NCI-H1930 (cell line): ENCODE measurements at places on chromosomes 16 and 17.

DNA sequence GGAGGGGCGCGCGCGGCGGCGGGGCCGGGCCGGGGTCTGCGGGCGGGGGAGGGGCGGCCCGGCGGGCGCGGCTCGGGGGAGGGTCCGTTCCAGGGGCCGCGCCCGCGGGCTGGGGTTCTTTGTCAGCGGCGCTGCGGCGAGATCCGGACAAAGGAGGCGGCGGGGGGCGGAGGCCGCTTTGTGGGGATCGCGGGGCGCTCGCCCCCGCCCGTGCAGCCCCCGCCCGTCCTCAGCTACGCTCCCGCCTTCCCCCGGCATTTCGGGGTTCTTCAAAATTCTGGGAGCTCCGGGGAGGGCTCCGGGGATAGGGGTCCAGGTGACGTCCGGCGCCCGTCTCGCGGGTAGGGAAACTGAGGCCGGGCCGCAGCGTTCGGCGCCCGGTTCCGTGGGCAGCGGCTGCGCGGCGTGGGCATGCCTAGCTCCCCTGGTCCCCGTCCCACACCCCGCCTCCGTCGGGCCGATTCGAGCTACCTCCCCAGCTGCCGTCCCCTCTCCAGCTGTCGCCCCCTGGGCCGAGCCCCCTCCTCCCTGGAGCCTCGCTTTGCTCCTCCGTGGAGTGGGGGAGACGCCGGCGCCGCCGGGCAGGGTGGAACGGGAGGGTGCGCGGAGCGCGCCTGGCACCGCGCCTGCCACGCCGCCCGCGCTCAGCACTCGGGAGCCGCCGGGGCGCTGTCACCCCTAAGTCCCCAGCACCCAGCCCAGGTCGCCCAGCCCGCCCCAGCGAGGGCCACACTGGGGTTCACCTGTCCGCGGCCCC, 546 bp downstream of the SNN start:
- no peak for DNase-seq

- peak; percentile 88 for DNase-seq
Measured at GRCh38 chr16:68520649-68521086, 18.4 kb upstream of the ZFP90 start.

DNA sequence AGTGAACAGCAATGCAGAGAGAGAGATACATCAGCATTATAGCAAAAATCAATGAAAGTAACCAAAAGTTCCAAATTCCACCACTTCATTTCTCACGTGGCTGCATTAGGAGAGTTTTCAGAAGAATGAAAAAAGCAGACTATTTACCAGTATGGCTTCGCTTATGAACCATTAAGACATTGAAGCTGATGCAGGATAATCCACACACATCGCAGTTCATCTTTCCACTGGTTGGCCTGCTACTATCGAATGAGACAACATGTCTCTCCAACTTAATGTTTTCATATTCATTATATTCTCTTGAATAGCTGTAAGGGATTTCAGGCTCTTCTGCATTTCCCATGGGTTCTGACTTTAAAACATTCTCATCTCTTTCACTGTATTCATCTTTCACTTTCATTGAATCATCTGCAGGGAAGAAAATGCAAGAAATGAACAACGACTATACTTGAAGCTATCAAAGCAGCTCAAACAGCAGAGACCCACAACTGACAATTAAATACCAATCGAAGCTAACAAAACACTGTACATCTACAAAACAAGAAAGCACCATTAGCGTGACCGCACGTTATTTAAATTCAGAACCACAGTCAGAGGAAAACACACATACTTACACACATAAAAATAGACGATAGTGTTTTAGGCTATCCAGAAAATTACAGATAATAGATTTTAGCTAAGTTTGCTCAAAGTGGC, 54.9 kb downstream of the GRB7 start:
- DNase-seq, result no peak

GRCh38 chr17:55774846-55775271, 24.0 kb downstream of the PCTP start:
- no peak for DNase-seq

DNA sequence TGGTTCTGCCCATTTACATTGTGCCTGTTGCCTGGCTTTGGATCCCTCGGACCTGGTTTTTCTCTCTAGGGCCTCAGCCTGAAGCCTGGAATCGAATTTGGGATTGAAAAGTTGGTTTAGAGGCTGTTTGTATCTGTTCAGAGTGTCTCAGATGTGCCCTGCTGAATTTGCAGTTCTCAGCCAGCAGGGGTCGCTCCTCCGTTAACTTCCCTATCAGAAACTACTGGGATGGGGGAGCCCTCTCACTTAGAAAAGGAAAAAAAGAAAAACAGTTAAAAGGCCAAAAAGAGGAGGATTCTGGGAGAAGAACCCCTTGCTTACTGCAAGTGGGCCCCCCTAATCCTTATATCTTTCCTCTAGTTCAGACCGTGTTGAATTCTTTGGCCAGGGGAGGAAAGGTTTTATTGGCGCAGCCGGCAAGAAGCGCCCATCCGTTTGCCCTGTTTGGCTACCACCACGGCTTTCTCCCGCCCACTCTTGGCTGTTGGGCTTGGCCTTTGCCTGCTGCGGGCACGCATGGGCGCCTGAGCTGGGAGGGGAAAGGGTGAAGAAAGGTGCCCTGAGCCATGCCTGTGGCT, 8.7 kb downstream of the FZD2 start:
- no peak for DNase-seq

DNA sequence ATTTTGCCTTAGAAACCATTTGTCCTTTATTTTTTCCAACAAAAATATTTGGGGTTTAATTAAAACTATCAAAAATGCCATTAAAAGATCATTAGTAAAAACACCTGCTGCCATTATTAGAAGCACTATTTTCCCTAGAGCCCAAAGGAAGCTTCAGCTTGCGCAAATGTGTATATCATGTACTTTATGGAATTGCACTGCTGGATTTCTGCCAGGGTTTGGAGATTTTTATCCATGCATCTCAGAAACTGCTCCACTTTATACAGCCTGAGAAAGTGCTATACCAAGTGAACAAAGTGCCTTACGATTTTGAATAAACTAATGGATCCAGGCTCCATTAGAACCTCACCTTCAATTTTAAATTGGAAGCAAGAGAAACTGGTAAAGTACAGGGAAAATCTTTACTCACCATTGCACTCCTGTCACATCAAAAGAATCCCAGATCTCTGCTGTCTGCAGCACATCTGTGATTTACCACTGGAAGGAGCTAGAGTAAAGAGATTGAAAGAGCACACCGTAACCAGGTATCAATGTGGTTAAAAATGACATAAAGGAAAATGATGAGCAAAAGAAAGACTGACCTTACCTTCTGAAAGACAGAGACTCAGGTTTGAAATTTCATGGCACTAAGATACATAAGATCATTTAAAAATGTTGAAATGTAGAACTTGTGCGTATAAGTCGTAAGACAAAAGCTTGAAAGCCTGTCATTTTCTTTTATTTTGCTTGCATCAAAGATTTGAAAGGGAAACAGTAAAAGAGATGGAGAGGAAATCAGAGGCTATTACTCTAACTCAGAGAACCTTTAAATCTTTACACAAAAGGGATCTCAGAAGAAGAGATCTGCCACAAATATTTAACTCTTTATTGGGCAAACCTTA, 678.1 kb upstream of the GOT2 start:
- DNase-seq, result no peak

DNA sequence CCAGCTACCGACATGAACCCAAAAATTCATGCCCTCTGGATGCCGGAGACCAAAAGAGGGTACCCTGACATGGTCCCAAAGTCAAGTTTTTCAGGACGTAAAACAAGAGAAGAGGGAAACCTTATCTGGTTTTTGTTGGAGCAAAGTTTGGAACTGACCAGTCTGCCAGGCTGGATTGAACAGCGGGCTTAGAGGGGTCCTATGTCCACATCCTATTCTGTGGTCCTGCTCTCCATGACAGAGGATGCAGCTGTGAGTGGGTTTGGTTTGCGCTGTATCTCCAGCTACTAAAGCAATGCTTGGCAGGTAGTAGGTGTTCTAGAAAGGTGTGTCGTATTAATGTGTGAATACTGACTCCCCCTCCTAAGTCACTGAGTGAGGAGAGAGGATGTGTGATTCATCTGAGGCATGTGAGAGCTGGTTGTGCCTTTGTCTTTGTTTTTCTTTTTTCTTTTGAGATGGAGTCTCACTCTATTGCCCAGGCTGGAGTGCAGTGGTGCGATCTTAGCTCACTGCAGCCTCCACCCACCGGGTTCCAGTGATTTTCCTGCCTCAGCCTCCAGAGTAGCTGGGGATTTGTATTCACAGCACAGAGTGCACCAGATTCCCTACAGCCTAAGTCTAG, 31.0 kb downstream of the PMM2 start:
- DNase-seq, result no peak
